T-cell (primary cell): ENCODE measurements at places on chromosomes 12 and 14.

- no peak for DNase-seq
These were observed 1.4 kb downstream of the KTN1 start for GRCh38 chr14:55581342-55581771.

GRCh38 chr12:62335796-62336195, 75.6 kb downstream of the USP15 start:
- no peak for DNase-seq

DNA sequence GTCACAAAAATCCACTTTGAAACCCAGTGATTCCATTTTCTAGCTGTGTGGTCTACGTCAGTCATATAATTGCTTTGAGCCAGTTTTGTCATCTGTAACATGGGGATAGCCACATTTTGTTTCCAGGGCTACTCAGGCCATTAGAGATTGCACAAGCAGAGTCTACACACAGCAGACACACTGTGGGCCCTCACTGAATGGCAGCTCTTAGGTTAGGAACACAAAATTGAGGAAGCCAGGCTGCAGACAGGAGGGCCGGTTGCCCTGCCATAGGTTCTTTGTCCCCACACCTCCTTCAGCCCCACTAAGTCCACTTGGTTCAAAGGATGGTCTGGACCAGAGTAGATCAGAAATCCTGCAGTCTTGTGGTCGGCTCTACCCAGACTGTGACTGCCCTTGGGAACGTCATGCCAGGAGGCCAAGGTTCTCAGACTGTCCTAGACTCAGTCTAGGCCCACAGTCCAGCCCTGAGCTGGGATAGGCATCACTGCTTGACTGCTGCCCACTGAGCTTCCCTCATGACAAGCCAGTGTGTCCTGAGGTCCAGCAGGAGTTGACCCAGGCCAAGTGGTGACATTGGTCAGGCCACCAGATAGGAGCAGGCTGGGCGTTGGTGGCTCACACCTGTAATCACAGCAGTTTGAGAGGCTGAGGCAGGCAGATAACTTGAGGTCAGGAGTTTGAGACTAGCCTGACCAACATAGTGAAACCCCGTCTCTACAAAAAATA, 3.8 kb upstream of the MYH7 start:
- no peak for DNase-seq

- DNase-seq: no peak
These were observed 3.5 kb upstream of the BCAT1 start for GRCh38 chr12:24952389-24952788.

GRCh38 chr14:49508124-49508523, 78.1 kb downstream of the RPS29 start:
- no peak for DNase-seq

DNA sequence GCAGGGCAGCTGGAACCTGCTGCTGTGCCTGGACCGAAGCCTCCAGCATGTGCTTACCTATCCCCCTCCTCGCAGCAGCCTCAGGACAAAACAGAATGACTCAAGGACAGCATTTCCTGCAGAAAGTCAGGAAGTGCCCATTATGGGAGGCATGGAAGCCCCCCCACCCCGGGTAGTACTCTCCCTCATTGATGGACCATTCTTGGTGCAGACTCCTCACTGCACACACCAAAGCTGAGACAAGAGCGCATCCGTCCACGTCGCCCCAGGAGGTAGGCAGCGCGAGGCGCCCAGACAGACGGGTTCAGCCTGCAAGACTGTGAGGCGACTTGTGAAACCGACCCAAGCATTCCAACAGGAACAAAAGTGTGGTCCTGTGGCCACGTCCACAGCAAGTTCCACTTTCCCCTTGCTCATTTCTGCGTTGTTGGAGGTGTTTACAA, 243.9 kb upstream of the ATXN7L3B start:
- DNase-seq: no peak

DNA sequence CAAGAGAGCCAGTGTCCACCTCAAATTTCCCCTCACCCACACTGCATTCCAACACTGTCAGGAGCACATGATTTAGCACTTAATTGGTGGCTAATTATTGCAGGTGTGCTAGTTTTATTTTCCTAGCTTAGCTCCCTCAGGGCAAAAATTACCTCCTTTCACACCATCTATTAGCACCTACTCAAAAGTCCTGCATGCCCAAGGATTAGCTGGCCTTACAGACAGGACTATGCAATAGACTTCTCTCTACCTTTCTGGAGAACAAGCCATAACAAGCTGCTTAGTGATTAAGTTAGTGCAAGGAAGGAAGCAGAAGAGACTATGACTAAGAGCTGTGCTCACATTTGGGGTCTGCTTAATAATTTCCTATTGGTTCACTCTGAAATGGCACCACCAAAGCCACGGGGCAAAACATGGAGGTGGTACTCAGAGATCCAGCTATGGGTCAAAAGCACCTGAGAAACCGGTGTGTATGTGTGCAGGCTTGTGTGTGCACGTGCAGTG, 69.5 kb downstream of the STON2 start:
- DNase-seq: no peak

DNA sequence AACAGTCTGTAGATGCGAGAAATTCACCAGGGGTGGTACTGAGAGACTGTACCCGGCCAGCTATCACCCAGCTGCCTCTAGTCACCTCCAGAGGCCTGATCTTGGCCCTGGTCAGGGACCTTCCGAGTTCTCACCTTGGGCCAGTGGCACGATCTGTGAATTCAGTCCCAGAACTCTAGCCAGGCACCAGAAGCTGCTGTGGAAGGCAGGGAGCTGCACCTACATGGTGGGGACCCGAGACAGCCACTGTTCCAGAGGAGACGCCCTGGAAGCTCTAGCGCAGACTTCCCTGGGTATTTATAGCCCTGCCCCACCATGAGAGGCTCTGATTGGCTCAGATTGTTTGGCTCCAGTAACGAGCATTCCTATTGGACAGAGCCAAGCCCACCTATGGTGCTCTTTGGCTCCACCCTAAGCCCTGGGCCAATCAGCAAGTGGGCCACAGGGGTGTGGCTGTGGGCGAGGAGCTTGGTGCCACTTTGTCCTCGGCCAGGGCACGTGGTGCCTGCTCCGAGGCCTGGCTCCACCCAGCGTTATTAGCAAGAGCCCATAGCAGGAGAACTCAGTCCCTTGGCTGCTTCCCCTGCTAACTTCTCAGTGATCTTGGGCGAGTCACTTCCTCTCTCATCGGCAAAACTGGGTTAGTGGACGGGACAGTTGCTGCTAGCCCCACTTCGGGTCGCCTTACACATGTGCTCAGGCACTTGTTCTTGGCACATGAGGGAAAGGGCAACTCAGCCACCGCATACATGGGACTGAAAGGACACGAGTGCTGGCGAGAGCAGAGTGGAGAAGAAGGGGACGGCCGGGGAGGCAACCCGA, 89.0 kb upstream of the BCL11B start:
- DNase-seq: no peak

- no peak for DNase-seq
These were observed 75.2 kb downstream of the MYF5 start for GRCh38 chr12:80791863-80792262.

- no peak for DNase-seq
These were observed 61.1 kb upstream of the DAAM1 start for GRCh38 chr14:59127437-59127732.
